Hematopoietic multipotent progenitor cell treated with erythropoietin and hydrocortisone succinate and interleukin-3 and kit ligand, for 6 days (in vitro differentiated cells): ENCODE measurements at places on chromosomes 1 and 21.

DNA sequence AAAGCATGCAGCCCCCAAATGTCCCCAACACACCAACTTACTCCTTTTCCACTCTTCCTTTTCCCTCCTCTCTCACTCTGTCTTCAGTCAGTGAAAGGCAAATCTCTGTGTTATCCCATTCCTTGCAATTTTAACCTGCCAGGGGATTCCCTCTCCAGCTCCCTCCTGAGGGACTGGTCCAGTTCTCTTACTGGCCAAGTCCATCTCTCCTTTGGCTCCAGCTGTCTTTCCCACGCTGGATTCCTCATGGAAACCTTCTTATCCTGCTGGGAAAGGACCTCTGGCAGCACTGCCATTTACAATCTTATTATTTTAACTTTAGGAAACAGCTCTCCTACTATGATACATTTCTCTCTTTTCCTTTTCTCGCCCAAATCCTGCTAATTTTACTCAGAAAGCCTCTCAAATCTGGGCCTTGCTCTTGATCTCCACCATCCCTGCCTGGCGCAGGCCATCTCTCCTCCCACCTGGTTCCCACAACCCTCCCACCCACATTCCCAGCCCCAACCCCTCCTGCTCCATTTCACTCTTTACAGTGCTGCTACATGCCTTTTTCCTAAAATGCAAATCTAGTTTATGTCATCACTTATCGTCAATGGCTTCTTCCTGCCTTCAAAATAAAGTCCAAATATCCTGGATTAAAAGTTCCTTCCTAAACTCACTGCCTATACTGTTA is 72.7 kb upstream of the CNN3 start:
- no peak for DNase-seq

GRCh38 chr1:225131869-225132268 is 202.4 kb downstream of the DNAH14 start:
- no peak for DNase-seq

DNA sequence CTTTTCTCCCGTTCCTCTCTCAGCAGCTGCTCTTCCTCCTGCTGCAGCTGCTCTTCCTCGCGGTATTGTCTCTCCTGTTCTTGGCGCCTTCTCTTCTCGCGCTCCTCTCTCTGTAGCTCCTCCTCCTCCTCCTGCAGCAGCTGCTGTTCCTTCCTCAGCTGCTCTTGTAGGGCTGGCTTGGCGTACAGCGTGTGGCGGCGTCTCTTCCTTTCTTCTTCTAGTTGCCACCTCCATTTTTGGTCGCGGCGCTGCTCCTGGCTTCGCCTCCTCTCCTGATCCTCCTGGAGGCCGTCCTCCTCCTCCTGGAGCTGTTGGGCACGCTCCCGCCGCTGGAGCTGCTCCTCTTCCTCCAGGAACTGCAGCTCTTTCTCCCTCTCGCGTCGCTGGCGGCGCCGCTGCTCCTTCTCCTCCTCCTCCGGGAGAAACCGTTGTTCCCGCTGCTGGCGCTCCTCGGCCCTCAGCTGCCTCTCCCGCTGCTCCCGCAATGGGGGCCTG is 4.8 kb downstream of the TCHH start:
- DNase-seq = peak; percentile 64

DNA sequence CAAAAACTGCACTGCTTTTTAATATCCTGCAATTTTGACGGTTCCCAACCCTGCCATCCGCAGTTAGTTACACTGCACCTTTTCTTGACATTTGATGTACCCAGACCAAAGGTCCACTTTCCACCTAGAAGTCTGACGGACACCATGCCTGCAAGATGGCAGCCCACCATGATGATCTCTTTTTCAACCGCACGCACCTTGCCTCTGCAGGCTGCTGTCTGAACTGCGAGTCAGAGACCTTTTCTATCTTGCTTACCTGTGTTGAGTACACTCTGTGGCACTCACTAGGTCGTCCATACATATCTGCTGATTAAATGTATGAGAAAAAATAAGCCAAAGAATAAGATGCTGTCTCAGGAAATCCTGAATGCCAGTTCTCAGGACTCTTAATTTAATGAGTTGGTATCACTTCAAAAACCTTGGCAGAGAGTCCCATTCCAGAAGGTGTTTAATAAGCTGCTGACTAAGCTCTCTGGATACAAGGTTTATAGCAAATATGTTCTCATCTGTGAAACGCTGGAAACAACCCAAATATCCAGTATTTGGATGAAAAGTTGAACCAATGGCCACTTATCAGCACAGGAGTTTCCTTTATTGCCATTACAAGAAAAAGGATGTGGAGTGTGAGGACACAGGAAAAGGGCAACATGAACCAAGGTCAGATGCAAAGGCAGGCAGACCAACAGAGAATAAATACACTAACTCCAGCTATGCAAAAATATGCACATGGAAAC is 37.9 kb downstream of the GNG12 start:
- DNase-seq = no peak
